ENCODE measurements at places on chromosomes 11 and 22.

DNA sequence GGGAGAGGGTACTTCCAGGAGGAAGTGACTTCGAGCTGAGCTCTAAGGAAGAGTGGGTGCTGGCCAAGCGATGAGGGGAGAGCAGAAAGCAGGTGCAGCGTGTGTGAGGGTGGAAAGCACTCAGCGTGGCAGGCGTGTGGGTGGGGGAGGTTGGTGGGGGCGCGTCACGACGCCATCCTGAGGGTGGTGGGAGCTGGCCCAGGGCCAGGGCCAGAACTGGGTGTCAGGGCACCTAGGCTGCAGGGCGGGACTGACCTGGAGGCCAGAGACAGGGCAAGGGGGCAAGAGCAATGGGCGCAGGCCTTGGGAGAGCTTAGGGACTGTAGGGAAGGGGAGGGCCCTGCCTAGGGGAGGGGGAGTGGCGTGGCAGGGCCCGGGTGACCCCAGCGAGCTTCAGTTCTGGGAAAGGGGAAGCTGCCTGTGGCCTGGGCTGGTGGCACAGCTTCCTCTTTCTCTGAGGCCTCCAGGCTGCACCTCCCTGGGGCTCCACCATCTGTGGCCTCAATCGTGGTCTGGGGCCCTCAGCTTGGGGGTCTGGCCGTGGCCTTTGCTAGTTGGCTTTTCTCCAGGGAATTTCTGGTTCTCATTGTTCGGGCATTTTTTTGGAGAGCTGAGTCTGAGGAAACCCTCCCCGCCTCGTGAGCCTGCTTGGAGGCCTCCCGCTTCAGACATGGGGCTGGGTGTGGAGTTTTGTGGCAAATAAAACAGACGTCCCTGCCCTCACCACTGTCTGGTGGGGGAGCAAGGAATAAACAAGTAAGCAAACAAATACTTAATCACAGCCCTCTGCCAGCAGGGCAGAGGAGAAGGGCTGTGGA lies 8.9 kb downstream of the RELT start:
- no peak for DNase-seq

DNA sequence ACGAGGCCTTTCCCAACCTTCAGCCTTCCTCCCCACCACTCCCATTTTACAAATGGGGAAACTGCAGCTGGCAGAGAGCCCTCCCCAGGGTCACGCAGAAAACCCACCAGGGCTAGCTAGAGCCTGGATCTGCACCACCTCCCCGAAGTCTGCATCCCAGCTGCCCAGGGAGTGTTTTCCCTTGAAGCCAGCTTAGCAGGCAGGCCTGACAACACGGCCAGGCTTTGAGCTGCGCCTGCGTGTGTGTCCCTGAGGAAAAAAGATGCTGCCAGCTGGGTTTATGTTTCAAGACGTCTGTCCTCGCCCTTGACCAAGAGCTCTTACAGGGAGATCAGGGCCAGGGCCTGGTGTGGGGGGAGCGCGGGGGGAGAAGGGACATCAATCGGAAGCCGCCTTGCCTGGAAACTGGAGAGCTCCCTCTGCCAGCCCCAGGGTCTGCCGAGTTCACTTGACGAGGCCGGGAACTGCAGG lies 20.3 kb downstream of the WNT11 start:
- DNase-seq: no peak

GRCh38 chr11:131464461-131464860 lies 94.0 kb downstream of the NTM start:
- DNase-seq: no peak

DNA sequence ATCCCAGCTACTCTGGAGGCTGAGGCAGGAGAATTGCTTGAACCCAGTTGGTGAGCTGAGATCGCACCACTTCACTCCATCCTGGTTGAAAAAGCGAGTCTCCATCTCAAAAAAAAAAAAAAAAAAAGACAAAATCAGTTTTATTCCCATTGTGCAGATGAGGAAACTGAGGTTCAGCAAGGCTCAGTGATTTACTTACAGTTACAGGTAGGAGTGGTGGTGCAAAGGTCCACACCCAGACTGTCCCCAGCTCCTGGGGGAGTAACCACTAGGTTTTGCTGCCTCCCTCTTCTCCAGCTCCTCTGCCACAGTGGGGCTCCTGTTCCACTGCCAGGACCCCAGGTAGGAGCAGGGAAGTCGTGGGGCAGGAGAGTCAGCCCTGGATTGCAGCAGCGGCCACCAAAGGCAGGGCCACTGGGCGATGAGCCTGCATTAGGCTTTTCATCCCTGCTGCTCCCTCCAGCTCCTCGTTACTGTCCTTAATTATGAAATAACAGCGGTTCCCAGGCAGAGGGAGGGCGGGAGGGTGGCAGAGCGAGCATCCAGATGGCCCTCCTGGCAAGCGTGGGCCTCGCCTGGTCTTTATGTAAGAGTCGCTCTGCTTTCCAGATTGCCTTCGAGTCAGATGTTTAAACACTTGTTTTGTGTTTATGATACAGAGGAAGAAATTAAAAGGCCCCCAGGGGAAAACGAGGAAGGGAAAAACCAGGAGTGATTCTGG lies 15.5 kb upstream of the RASD2 start:
- no peak for DNase-seq

DNA sequence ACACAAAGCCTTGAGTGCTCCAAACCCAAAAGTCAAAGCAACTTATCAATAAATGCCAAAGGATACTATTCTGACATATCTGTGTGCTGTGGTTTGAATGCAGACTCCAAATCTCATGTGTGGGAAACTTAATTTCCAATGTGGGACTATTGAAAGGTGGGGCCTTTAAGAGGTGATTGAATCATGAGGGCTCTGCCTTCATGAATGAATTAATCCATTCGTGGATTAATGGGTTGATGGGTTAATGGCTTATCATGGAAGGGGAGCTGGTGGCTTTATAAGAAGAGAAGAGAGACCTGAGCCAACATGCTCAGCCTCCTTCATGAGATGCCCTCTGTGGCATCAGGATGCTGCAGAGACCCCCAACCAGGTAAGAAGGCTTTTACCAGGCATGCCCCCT lies 16.8 kb upstream of the ZNF280A start:
- no peak for DNase-seq

DNA sequence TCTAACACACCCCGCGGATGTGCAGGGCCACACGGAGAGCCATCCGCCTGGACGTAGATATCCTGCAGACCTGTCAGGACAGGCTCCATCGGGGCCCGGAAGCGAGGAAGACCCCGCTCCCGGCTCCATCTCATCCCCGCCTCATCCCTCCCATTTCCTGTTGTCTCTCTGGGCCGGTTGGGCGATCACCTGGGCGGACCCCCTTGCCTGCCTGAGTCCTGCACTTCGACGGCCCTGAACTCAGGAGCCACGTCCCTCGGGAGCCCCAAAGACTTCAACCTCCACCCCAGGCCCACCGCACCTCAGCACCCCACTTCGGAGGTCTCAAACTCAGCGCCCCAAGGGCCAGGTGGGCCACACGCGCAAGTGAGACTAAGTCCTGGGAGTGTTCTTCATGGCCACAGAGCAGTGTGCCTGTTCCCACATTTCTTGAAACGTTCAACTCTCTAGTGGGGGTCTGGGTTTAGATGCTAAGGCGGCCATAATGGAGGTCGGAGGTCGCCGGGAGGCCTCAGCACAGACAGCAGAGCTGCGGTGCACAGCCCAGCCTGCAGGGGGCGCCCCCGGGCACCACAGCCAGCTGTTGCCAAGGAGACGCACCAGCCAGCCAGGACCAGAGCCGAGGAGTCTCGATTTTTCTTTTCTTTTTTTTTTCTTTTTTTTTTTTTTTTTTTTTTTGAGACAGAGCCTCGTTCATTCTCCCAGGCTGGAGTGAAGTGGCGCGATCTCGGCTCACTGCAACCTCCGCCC lies 26.0 kb upstream of the FADD start:
- peak; percentile 26 for DNase-seq

- DNase-seq: no peak
Measured at GRCh38 chr11:121833970-121834369, 282.0 kb downstream of the BLID start.

DNA sequence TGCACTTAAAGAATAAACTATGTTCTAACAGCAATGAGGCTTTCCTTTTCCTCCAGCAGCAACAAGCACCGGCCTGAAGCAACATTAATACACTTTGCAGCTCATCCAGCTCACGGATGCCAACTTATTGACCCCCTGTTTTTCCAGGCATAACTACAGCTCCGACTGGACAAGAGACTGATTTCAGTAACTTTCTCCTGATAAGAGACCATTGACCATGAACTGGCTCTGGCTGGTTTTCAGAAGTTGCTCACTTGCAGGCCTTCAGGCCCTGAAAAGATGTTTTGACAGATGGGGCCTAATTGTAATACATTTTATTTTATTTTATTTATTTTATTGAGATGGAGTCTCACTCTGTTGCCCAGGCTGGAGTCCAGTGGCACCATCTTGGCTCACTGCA lies 27.5 kb downstream of the GGT5 start:
- no peak for DNase-seq

GRCh38 chr11:1858576-1858975 lies 5.7 kb downstream of the LSP1 start:
- no peak for DNase-seq

DNA sequence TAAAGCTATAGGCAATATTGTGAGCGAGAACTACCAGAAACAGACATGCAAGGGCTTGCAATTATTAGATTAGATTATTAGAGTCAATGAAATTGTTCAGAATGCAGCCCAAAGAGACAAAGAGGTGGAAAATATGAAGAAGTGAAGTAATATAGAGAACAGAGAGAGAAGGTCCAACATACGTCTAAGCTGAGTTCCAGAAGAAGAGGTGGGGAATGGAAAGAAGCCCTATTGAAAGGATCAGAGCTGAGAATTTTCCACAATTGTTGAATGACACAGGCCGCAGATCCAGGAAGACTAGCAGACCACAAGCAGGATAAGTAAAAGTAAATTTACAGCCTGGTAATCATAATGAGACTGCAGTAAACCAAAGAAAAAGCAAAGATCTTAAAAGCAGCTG lies 93.2 kb downstream of the EXT2 start:
- no peak for DNase-seq

GRCh38 chr22:49327411-49328117 lies 500.1 kb downstream of the BRD1 start:
- no peak for DNase-seq

DNA sequence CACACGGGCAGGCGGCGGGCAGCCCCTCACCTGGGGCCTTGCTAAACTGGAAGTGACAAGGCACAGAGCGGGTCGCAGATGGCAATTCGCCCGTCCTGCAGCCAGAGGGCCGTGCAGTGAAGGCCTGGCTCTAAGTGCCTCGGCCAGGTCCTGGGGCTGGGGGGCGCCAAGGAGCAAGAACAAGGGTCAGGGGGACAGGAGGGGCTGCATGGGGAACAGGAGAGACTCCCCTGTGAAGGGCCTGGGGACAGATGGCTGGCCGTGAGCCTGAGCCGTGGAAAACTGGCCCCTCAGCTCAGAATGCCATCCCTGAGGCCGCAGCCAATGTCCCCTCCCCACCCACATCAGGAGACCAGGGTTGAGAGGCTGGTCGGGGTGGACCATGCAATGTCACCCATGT lies 60.0 kb downstream of the RTL6 start:
- no peak for DNase-seq

DNA sequence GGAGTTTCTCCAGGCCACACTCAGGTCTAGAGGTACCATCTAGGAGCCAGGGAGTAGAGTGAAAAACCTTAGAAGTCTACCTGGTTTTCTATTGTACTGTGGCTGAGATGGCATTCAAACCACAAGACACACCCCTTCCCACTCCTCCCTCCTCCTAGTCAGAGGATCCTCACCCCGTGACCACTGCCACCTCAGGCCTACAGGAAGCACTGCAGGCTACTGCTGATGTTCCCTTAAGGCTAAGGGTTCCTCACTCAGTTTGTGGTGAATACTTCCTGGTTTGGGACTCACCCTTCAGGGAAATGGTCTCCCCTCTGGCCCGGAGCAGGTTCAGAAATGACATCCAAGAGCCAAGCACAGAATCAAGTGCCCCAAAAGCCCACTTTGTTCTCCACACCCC lies 1293.9 kb downstream of the JRKL start:
- DNase-seq: no peak

- DNase-seq: no peak
Measured at GRCh38 chr11:118087931-118088330, 1.2 kb upstream of the SMIM35 start.

DNA sequence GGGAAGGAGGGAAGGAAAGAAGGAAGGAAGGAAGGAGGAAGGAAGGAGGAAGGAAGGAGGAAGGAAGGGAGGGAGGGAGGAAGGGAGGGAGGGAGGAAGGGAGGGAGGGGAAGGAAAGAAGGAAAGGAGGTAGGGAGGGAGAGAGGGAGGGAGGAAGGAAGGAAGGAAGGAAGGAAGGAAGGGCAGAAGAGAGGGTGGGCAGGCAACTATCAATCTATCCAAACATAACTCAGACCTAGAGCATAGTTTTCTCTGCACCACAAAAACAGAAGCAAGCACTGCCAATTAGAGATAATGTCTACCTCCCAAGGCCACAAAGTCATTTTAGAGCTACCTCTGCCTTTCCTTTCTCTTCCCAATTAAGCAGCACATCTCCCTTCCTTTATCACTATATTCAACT lies 109.1 kb downstream of the ETS1 start:
- DNase-seq: no peak

DNA sequence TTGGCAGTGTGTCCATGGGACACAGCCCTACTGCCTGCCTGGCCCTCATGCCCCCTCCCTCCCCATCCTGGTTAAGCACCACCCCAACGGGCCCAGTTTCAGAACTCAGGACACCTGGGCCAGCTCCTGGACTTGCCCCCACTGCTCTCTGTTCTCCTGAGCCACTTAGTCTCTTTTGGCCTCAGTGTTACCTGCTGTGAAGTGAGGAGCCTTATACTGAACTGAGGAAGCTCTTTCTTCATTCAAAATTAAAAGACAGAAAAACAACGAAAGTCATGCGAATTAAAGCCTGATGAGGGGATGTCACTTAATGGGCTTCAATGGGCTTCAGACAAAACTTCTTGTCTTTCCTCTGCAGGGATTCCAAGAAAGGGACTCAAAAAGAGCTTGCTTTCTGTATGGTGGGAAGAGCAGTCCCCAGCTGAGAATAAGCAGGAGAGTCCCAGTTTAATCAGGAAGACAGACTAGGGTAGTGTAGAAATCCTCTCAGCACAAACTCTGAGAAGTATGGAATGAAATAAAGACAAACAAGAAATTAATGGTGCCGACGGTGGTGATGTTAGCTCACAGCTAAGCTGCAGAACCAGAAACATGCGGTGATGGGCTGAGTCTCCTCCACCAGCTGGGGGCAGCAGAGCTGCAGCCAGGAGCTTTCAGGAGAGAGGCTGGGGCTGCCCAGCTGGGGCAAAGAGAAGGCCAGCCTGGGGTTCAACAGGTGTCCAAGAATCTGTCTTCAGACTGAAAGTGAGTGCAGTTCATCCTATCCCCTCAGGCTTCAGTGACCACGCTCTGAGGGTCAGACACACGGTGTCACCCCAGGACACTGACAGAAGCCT lies 101.0 kb downstream of the GGTLC2 start:
- DNase-seq: no peak

GRCh38 chr22:32815059-32815458 lies 13.6 kb downstream of the TIMP3 start:
- DNase-seq: no peak
